HS-27A (cell line): ENCODE measurements at places on chromosomes 4 and X.

GRCh38 chr4:174581901-174582300 lies 59.6 kb upstream of the HPGD start:
- DNase-seq: no peak

DNA sequence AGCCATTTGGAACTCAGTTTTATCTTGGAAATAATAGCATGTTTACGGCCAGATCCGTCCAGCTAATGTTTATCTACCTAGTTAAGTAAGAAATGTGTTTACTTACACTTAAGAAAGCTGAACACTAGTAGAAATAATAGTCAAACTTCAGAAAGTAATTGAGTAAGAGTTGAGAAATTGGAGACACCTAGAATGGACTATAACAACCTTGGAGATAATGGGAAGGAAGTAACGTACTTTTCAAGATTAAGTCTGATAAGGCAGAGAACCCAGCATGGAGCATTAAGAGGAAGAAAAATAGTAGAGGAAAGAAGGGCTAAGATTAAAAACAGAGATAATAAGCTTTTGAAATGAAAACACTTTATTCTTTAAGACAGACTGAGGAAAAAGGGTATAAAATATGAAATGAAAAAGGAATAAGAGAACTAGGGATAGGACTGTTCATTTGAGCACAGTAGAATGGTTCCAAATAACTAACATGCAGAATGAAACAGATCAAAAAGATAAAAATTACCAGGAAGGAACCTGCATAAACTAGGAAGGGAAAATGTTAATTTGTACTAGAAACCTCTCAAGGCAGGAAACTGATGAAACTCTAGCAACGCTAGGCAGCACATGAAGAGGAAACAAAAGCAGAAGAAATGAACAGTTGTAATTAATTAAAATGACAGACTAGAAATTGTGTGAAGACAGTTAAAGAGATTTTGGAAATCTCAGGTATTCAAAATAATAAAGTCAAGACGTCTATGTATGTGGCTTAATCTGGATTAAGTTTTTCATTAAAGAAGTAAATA lies 71.7 kb downstream of the FBXW7 start:
- DNase-seq: no peak

DNA sequence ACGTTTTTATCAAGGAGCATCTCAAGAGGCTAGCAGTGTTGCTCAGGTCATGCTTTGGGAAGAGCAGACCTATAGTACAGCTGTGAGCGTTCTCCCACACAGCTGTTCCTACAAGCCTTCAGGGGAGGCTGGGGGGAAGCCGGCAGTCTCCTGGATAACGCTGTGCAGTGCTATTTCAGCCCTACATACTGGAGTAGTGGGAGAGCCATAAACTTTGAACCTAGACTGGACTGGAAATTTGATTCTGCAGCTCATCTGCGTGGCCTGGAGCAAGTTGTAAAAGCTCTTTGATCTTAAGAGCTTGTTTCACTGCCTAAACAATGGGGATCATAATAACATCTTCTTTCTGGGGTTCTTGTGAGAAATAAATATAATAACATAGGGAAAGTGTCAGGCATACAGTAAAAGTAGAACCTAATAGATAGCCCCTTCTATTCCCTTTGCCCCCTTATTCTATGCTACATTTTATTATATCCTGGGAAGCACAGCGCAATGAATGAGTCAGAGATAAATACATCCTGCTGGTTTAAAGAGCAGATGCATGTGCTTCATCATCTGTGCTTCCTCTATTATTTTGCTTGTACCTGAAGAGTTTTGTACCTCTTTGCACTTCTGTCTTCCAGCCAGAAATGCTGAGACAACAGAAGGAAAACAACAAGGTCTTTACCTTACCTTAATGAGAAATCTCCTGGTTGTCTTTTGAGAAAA lies 14.7 kb upstream of the AMBN start:
- DNase-seq: no peak

GRCh38 chr4:188554413-188554812 lies 415.2 kb downstream of the TRIML1 start:
- DNase-seq: no peak

- no peak for DNase-seq
Measured at GRCh38 chr4:95077864-95078263, 320.1 kb downstream of the BMPR1B start.

DNA sequence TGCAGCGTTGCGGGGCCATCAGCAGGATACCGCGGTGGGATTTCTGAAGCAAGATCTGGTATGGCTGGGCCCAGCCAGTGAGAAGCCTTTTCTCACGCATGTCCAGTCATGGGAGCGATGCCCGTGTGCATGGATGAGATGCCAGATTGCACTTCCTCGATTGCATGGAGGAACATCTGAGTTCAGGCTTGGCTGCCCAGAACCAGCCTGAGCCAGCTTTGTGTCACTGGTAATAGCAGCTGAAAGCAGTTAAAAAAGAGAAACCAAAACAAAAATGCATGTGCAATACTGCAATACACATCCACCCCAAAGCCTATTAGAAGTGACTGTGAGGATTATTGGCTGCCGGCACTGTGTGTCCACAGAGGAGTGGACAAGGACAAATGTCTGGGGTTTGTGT lies 59.3 kb downstream of the PSAPL1 start:
- DNase-seq: no peak

GRCh38 chr4:87101543-87102199 lies 118.7 kb downstream of the KLHL8 start:
- DNase-seq: no peak

- no peak for DNase-seq
Measured at GRCh38 chrX:78104447-78105176, 564 bp downstream of the PGK1 start.

- DNase-seq: no peak
Measured at GRCh38 chrX:5458300-5458842, 770.3 kb downstream of the NLGN4X start.
